ENCODE measurements at places on chromosomes 16 and 17. TPM values are rescaled to one million over a fixed set of nuclear protein-coding genes. Genes with fewer than 3 reads are reported as not detected.

The GPR179 gene
- total RNA-seq: not detected

The SLC38A10 gene
- 127 TPM for total RNA-seq

The JMJD6 gene
- total RNA-seq: 59.4 TPM

The OSGIN1 gene
- total RNA-seq: 0.84 TPM

The ZNF652 gene
- 23.6 TPM for total RNA-seq

The SLC16A13 gene
- 19.5 TPM for total RNA-seq

The TMEM220 gene
- total RNA-seq: 0.84 TPM

The CLDN7 gene
- total RNA-seq: 0.39 TPM

The CDRT4 gene
- 7.2 TPM for total RNA-seq

The SF3B3 gene
- total RNA-seq: 441 TPM

The G6PC1 gene
- total RNA-seq: not detected

The TBX2 gene
- not detected for total RNA-seq

The NDUFAB1 gene
- 95.1 TPM for total RNA-seq

Data from T-helper 2 cell treated with Interferon-gamma antibody and Interleukin-4, amounts not matched to agents 100 ng/mL and 5 ng/mL, for 36 hours (primary cell).